ENCODE measurements at places on chromosomes 1 and 21. TPM values are rescaled to one million over a fixed set of nuclear protein-coding genes. Genes with fewer than 3 reads are reported as not detected.
A peak's percentile ranks its signal among the peaks of the same experiment; 100 is the strongest.

Gene ERRFI1
- total RNA-seq, result 135 TPM

Gene AMY1A
- total RNA-seq, result not detected

Gene SPRR5
- total RNA-seq, result not detected

Gene DENND1B
- total RNA-seq, result 3.2 TPM

DNA sequence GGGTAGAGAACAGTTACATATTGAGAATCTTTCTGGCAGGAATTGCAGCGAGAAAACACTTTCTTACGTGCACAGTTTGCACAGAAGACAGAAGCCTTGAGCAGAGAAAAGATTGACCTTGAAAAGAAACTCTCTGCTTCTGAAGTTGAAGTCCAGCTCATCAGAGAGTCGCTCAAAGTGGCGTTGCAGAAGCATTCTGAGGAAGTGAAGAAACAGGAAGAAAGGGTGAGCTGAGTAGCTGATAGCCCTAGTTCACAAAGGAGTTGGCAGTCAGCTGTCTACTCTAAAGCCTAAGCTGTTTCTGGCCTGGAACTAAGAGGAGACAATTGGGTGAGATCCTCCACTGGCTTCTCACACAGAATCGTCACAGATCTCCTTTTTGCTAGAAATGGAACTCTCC is 20.3 kb upstream of the SH3BGRL3 start:
- no peak for DNase-seq

DNA sequence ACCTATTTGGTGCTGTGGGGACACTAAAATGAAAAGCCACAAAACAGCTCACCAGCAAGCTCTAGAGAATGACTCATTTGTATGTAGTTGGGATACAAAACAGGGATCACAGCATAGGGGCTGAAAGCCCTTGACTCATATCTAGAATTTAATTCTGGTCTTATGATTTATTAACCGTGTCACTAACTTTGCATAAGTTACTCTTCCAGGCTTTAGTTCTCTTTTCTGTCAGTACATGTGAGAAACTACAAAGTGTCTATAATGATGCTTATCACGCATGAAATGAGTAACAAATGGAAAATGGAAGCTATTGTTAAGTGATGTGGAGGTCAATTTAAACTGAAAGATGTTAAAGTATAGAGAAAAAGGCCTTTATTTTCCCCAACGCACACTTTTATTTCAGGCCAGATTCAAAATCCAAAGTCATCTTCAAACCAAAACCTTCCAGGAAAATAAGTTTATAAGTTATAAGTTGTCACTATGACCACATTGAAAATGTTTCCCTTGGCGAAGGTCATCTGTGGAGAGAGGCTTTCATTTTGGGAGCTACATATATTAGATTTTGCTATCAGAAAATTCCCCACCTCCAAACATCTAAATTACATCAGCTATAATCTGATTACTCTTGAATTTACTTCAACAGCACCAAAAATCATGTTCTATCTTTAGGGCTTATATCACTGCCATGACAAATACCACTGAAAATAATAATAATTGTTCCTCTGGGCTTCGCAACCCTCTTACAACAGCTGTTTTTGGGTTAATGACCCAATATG is 430.5 kb downstream of the MRPL39 start:
- DNase-seq, result no peak

- DNase-seq, result no peak
Measured at GRCh38 chr1:217134857-217135568, 411.8 kb upstream of the ESRRG start.

DNA sequence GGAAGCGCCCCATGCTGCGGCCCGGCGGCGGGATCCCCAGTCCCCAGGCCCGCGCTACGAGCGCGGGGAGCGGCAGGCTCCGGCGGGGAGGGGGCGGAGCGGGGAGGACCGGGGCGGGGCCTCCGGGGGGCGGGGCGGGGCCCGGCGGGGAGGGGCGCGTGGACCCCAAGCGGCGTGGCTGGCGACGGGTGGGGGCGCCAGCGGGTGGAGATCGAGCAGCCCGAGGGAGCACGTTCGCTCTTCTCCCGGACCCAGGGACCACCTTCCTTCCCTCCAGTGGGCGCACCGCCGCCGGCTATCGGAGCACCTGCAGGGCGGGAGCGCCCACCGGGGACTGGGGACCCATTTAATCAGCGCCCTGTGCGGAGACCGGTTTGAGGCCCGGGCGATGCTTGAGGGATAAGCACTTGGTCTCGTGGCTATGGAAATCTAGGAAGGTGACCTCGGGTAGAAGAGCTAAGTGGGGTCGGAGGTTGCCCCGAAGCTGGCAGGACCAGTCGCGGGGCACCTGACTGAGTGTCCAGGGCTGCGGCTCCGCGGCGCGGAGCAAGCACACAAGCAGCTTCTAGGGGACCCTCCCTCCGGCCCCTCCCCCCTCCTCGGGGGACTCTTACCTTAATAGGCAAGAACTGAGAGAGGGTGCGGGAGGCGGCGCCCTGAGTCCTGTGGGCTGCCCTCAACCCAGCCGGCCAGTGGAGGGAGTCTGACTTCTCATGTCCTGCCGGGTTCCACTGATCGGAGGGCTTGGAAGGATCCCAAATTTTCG is at the start of gene TSPAN2:
Gene TSPAN2, minus strand, starts transcription at position 84 of the 766 bp plus-strand sequence. Its CDS starts 71 bp downstream, at position 13.
- no peak for DNase-seq

- DNase-seq, result no peak
Measured at GRCh38 chr1:73765551-73766233, 432.3 kb downstream of the LRRIQ3 start.

DNA sequence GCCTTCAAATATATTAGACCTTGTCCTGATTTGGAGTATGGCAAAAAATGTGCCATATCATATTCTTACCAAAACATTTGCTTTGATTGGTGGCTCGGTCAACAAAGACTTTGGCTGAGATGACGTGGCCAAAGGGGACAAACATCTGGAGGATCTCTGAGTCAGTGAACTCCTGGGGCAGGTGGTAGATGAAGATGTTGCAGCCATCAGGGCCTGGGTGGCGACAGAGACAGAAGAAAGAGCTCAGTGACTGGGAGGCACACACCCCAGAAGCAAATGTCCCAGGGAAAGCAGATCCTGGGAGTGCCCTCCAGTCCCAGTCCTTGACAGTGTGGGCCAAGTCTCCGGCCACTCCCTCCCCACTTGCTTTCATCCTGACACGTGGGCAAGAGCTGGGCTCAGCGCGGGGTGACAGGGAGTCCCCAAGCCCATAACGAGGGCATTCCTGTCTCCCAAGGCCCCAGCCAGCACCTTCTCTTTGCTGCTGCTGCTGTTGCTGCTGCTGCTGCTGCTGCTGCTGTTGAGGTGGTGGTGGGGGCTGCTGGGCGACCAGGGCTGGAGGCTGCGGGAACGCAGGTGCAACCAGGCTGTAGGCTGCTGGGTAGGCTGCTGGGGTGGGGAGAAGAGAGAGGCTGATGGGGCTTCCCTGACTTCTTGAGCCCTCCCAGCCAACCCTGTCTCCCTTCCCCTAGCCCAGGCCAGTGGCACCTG is 10.7 kb downstream of the CELF3 start:
- DNase-seq, result no peak

GRCh38 chr1:43358121-43358745 is 548 bp upstream of the CDC20 start:
- DNase-seq, result no peak

- DNase-seq, result no peak
Measured at GRCh38 chr1:228013935-228014930, 7.4 kb downstream of the WNT3A start.

- no peak for DNase-seq
Measured at GRCh38 chr1:29643281-29643680, 407.0 kb downstream of the PTPRU start.

- peak; percentile 41 for DNase-seq
Measured at GRCh38 chr1:192256674-192257334, 60.0 kb upstream of the RGS21 start.

DNA sequence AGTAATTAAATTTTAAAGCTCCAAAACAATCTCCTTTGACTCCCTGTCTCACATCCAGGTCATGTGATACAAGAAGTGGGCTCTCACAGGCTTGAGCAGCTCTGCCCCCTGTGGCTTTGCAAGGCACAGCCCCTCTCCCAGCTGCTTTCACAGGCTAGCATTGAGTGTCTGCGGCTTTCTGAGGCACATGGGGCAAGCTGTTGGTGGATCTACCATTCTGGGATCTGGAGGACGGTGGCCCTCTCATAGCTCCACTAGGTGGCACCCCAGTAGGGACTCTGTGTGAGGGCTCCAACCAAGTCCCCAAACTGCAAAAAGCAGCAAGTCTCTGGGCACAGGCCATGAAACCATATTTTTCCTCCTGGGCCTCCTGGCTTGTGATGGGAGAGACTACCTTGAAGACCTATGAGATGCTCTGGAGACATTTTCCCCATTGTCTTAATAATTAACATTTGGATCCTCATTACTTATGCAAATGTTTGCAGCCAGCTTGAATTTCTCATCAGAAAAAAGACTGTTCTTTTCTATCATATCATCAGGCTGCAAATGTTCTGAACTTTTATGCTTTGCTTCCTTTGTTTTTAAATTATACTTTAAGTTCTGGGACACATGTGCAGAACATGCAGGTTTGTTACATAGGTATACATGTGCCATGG is 554.1 kb upstream of the OLFM3 start:
- DNase-seq, result no peak
